ENCODE measurements at places on chromosomes 11 and 22. TPM values are rescaled to one million over a fixed set of nuclear protein-coding genes. Genes with fewer than 3 reads are reported as not detected.

Gene CFAP300
- total RNA-seq, result 5.2 TPM

Gene HOATZ
- total RNA-seq, result not detected

Gene KIRREL3
- total RNA-seq, result under 0.01 TPM

Gene OR51E2
- 0.52 TPM for total RNA-seq

Gene SEZ6L
- 0.52 TPM for total RNA-seq

Gene TRIM49
- not detected for total RNA-seq

Gene MAP6
- total RNA-seq, result 2.1 TPM

Gene APOBEC3B
- total RNA-seq, result 1.6 TPM

Gene KRTAP5-11
- not detected for total RNA-seq

Gene ABTB2
- total RNA-seq, result 6.3 TPM

Gene EFCAB6
- 1.6 TPM for total RNA-seq

Gene SNRPD3
- 78.8 TPM for total RNA-seq

Gene MS4A6A
- total RNA-seq, result 33.4 TPM

Gene FAM180B
- 2.1 TPM for total RNA-seq

Gene ACP2
- 11.5 TPM for total RNA-seq

Gene FOLR2
- 15.1 TPM for total RNA-seq

Gene OR56B4
- not detected for total RNA-seq

Gene FLRT1
- 0.52 TPM for total RNA-seq

Gene TPBGL
- total RNA-seq, result not detected

Gene KCNJ11
- total RNA-seq, result 28.2 TPM

Gene HBE1
- total RNA-seq, result 84.0 TPM

Gene SYNGR1
- 5.7 TPM for total RNA-seq

Gene CECR2
- 8.9 TPM for total RNA-seq

Gene OR51G2
- total RNA-seq, result not detected
